ENCODE measurements at places on chromosomes 1 and 21.

- peak; percentile 71 for DNase-seq
Observed at GRCh38 chr1:172393354-172393753, 27.1 kb upstream of the C1orf105 start.

DNA sequence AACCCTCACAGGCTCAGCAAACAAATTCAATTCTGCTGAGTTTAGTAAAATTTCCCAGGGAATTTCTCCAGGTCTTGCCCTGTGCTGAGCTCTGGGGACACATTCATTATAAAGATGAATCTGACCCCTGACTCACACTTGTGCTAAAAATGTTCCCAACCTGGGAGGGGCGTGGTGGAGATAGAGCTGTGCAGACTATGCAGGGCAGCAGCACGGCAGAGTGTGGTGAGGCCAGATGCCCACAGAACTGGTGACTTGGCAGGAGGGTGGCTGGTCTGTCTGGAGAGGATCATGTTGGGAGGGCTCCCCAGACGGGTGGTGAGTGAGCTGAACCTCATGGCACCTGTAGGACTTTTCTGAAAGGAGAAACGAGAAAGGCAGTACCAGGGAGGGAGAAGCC is 31.6 kb downstream of the FAAH start:
- DNase-seq: no peak

DNA sequence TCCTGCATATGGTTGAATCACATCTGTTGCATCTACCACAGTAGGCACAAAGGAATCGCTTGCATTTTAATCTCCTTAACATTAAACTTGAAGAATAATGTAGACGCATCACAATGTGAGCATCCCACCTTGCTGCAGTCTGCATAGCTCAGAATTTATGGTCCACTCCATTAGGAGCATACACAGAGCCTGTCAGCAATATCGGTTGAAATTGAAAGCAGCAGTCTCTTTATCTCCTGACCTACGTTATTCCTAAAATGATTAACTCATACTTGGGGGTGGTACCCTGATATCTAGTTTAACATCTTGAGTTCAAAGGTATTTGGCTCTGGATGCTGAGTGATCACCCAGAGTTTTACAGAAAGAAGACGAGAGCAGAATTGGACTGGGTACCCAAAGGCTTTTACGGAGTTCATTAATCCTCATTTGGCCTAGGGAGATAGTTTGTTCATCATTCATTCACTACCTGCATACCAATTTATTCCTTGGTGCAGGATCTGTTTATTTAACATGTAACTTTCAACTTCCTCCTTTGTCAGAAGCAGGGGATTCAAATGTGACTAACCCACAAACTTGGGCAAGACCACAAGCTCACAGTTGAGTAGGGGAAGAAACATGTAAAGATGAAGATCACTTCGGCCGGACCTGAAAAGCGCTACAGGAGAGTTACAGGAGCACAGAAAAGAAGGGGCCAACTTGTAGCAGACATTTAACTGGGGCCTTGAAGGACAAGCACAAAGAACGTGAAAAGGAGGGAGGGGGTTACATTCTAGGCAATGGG is 187.9 kb downstream of the DAB1 start:
- no peak for DNase-seq

DNA sequence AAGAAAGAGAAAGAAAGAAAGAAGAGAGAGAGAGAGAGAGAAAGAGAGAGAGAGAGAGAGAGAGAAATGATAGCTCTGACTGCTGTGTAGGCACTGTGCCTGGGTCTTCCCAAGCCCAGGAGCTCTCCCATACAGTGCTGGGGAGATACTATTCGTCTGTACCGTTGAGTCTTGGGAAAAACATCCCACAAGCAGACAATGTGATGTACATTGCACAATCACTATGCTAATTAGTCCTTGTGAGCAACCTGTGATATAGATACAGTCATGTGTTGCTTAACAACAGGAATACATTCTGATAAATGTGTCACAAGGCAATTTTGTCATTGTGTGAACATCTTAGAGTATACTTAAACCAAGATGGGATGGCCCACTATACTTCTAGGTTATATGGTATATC is 381.0 kb downstream of the HHAT start:
- DNase-seq: peak; percentile 25

- no peak for DNase-seq
Observed at GRCh38 chr1:182897696-182898095, 55.3 kb downstream of the SHCBP1L start.

- peak; percentile 42 for DNase-seq
Observed at GRCh38 chr1:172704420-172705210, 45.7 kb downstream of the FASLG start.

- DNase-seq: no peak
Observed at GRCh38 chr21:14956807-14957206, 108.0 kb downstream of the NRIP1 start.

GRCh38 chr1:215830226-215830810 is 263.2 kb downstream of the KCTD3 start:
- DNase-seq: no peak

- no peak for DNase-seq
Observed at GRCh38 chr1:92365378-92366039, 66.7 kb downstream of the RPAP2 start.

DNA sequence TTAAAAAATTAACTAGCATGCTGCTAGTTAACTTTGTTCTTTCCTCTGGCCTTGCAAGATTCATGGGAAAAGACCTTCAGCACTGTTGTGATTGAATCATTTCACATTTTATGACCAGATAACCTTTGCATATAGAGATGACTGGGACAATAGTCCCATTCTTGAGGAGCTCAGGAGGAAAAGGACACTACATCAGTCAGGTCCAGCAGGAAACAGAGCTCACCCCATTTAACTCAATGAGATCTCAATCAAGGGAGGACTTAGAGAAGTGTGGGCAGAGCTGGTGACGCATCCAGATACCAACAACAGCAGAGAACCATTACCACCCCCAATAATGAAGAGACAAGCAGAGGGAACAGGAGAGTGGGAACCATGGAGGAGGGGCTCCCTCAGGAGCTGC is 109.4 kb upstream of the GUCA2B start:
- DNase-seq: no peak

- DNase-seq: no peak
Observed at GRCh38 chr1:218942431-218942830, 231.2 kb upstream of the LYPLAL1 start.

- DNase-seq: no peak
Observed at GRCh38 chr1:233603478-233603877, 10.4 kb upstream of the KCNK1 start.

DNA sequence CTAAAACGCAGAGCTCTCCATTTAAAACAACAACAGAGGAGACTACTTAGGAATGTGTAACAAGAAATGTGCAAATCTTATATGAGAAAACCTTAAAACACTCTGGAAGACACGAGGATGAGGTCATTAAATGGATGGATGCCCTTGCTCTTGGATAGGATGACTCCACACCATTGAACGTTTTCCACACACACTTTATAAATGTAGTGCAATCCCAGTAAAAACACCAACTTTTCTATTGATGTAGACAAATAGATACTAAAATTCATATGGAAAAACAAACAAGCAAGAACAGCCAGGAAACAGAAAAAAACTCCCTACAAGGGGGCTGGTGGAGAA is 18.4 kb upstream of the COL6A1 start:
- no peak for DNase-seq

DNA sequence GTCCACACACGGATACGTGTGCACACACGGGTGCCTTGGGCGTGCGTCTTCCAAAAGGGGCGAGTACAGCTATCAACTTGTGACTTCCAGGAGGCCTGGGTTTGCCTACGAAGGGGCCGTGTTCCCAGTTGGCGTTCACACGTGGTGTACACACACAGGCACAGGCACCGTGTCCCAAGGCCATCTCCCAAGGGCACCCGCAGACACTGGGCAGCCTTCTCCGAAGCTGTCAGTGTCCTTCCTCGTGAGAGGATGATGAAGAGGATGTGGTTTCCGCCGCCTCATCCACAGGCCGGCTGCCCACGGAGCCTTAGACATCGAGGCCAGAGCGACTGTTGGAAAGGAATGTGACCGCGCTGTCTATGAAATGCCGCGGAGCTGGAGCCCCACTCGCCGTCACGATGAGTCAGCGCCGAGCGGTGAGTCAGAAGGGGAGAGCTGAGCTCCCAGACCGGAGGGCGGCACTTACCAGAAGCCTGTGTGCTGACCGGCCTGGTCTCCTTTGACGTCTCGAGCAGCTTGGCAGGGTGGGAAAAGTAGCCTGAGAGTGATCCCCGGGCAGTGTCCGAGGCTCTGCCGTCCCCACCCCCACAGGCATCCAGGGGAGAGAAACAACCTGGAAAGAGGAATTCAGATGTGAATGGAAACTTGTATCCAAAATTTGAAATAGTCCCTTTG is 141.4 kb upstream of the ARHGEF16 start:
- DNase-seq: peak; percentile 95

DNA sequence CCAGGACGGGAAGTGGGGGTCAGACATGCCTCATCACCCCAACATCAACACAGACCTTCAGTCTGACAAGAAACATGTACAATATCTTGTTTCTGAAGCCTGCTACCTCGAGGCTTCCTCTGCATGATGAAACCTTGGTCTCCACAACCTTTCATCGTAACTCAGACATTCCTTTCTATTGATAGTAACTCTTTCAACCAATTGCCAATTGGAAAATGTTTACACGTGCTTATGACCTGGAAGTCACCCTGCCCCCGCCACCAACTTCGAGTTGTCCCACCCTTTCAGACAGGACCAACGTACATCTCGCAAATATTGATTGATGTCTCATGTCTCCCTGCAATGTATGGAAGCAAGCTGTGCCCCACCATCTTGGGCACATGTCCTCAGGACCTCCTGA is 159.5 kb downstream of the ETS2 start:
- DNase-seq: no peak

- no peak for DNase-seq
Observed at GRCh38 chr1:107559881-107560280, 405.1 kb downstream of the VAV3 start.

DNA sequence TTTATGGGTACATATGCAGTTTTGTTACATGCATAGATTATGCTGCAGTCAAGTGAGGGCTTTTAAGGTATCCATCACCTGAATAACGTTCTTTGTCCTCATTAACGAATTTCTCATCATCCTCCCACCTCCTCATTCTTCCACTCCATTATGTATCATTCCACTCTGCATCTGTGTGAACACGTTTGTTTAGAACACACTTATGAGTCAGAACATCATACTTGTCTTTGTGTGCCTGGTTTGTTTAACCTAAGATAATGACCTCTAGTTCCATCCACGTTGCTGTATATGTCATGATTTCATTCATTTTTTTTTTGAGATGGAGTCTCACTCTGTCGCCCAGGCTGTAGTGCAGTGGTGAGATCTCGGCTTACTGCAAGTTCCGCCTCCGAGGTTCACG is 6.7 kb upstream of the MPC2 start:
- DNase-seq: no peak

- DNase-seq: no peak
Observed at GRCh38 chr1:156004843-156005584, 15.7 kb downstream of the SSR2 start.

- DNase-seq: no peak
Observed at GRCh38 chr1:91617285-91617765, 116.7 kb downstream of the CDC7 start.

DNA sequence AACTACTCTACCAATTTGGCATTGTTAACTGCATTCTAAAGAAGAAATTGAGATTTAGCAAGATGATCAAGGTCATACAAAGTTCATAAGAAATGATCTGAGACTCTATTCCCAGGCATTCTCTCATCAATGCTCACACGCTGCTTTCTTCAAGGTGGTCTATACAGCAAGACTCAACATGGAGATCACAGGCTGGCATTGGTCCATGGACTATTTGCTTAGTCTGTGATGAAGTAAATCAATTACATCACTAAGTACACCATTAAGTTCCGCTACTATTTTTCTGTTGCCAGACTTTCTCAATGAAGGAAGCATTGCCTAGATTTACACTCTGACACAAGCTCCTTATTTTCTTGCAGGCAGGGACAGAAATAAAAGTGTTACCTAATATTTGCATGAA is 51.9 kb upstream of the CYP2J2 start:
- no peak for DNase-seq

DNA sequence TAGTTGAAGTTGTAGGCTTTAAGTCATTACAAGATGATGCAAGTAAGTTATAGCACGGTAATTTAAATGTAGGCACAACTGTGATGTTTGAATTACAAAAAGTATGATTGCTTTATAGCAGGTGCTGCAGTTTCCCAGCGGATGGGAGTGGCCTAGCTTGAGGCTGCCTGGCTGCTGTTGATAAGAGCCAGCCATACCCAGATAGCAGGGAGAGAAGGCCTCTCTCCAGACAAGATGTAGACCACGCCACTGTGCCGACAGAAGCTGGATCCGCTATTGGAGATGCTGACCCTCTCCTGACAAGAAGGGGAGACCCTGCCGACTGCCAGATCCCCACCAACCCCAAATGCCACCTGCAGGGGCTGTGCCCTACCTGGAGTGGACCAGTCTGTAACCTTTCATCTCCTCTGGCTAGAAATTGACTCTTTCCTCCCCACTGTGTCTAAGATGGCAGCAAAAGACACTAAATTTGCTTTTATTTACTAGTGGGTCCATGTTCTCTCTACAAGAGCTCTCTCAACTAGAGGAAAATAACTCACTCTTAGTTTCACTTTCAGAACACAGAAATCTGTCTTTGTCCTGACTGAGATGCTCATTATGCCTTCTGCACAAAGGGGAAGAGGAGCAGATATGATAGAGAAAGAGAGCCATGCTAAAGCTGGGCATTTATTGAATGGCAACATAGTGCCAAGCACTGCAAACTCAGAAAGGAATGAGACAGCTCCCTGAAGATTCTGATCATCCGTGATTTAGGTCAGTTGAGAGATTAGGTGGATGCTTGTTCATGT is 127.9 kb downstream of the URB2 start:
- DNase-seq: no peak

DNA sequence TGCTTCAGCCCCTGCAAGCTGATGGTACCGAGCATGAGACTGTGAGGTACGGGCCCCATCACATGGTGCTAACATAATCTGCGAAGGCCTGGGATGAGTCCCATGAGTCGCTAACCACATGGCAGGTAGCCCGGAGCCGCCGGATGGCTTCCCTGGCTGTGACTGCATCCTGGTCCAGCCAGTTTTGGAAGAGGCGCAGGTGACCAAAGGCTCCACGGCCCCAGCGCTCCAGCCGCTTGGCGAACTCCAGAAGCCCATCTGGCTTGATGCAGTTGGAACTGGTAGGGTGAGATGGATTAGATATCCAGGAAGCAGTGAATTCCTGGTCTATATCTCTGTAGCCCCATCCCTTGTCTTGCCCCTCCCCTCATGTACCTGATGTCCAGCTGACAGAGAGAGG is 24.6 kb downstream of the LRRC41 start:
- DNase-seq: no peak

All from suppressor macrophage (primary cell).